ENCODE measurements at places on chromosomes 1 and 21. TPM values are rescaled to one million over a fixed set of nuclear protein-coding genes. Genes with fewer than 3 reads are reported as not detected.

Gene GPA33
- total RNA-seq, result 0.07 TPM

Gene APOBEC4
- not detected for total RNA-seq

Gene PAPPA2
- 0.07 TPM for total RNA-seq

Gene TNFAIP8L2
- 0.31 TPM for total RNA-seq

Gene GUCA2B
- not detected for total RNA-seq

Gene DNAJC28
- 0.82 TPM for total RNA-seq

GRCh38 chr1:230422221-230422981 is 3.7 kb downstream of the PGBD5 start:
- no peaks in the 10 kb centered on the region for H3K36me3 ChIP-seq
- no peak overlapping the region for H3K4me3 ChIP-seq
- H3K4me1 ChIP-seq, result no peaks in the 10 kb centered on the region
- no peak for DNase-seq
- H3K27ac ChIP-seq, result no peak overlapping the region

DNA sequence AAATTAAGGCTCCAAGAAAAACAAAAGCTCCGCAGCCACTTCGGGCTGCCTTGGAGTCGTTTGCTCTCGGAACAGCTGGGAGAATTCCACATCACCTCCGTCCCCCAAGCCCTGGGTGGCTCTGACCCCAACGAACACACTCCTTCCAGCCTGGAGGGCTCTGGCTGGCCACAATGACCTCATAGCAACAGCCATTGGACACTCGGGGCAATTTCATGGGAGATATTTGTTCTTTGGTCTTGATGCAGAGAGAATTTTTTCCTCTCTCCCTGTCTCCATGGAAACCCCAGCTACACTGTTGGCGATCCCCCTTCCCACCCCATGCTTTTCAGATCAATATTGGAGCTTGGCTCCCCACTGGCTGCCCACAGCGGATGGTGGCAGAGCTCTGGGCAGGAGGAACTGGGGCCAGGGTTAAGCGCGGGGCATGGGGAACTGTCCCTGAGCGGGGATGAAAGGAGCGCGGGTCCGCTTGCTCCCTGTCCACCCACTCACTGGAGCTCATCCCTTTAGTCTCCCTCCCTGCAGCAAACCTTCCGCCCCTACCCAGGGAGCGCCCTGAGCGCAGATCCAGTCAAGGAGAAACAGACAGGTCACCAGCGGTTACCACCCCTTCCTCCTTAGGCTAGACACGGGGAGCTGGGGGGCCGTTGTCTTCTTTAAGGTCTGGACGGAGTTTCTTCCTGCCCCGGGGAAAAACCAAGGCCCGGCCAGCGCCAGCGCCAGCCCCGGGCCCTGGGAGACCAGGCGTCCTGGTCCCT is 1.2 kb downstream of the WNT4 start:
- no peaks in the 10 kb centered on the region for H3K4me1 ChIP-seq
- no peak for DNase-seq
- H3K27me3 ChIP-seq, result peaks cover 79% of the 10 kb centered on the region
- H3K27ac ChIP-seq, result no peak overlapping the region

GRCh38 chr1:63773496-63773814 is 362 bp upstream of the ROR1 start:
- H3K27me3 ChIP-seq, result peaks cover 13% of the 10 kb centered on the region
- no peaks in the 10 kb centered on the region for H3K4me1 ChIP-seq
- H3K36me3 ChIP-seq, result no peaks in the 10 kb centered on the region

GRCh38 chr1:200968469-200969410 is 54.8 kb downstream of the KIF21B start:
- peaks cover 13% of the 10 kb centered on the region for H3K27me3 ChIP-seq
- H3K4me1 ChIP-seq, result peaks cover 18% of the 10 kb centered on the region
- H3K4me3 ChIP-seq, result no peak overlapping the region
- no peak overlapping the region for H3K27ac ChIP-seq
- H3K36me3 ChIP-seq, result no peaks in the 10 kb centered on the region

DNA sequence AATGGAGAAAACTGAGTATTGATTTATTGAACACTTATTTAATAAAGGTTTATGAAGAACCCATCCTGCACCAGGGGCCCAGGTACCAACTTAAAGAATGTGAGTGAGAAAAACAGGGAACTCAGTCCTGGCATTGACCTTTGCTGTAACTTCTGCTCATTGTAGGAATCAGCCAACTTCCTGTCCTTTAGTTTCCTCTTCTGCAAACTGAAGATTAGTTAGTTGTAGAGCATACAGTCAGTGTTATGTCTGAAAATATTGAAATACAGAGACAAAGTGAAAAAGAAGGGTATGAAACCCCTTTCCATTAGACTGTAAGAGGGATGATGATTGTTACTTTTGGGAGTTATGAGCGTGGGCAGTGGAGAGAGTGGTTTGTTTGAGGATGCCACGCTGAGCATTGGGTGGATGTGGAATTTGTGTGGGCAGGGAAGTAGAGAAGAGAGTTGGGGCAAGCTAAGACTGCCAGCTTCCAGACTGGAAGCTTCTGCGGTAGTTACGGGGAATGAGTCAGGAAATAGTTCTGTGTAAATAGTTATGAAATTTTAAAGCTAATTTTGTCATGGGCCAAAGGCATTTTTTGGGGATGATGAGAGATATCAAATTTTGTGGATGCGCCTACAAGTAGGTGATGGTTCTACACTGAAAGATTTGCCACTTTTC is 89.2 kb downstream of the GPR88 start:
- H3K27ac ChIP-seq, result no peak overlapping the region
- H3K36me3 ChIP-seq, result no peaks in the 10 kb centered on the region
- no peaks in the 10 kb centered on the region for H3K27me3 ChIP-seq
- H3K4me3 ChIP-seq, result no peak overlapping the region

GRCh38 chr1:109543283-109543987 is 3.8 kb downstream of the GPR61 start:
- no peak for DNase-seq
- H3K4me1 ChIP-seq, result peaks cover 4% of the 10 kb centered on the region
- H3K36me3 ChIP-seq, result no peaks in the 10 kb centered on the region
- H3K4me3 ChIP-seq, result no peak overlapping the region

DNA sequence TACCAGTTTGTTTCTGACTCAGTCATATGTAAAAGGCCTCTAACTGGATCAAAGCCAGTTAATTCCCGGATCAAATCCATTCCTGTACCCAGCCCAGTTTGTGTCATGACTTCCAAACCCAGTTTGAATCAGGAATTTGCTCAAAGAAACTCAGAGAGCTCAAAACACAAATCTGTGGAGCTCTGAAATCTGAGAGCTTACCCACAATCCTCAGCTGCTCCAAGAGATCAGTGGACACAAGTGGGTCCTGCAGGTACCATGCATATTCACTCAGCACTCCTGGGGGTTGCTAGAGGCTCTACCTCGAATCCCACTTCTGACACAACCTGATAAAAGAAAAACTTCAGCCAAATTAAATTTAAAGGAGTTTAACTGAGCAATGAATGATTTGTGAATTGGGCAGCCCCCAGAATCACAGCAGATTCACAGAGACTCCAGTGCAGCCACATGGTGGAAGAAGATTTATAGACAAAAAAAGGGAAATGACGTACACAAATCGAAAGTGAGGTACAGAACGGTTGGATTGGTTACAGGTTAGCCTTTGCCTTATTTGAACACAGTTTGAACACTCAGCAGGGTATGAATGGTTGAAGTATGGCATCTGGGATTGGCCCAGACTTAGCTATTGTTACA is 11.9 kb upstream of the MRPL55 start:
- no peak overlapping the region for H3K4me3 ChIP-seq
- peaks cover 3% of the 10 kb centered on the region for H3K4me1 ChIP-seq
- no peak for DNase-seq
- H3K36me3 ChIP-seq, result no peaks in the 10 kb centered on the region
- H3K27ac ChIP-seq, result no peak overlapping the region

GRCh38 chr1:29525941-29526340 is 289.6 kb downstream of the PTPRU start:
- no peak for DNase-seq
- no peak overlapping the region for H3K27ac ChIP-seq
- H3K4me1 ChIP-seq, result no peaks in the 10 kb centered on the region
- no peaks in the 10 kb centered on the region for H3K36me3 ChIP-seq

- H3K27ac ChIP-seq, result no peak overlapping the region
- H3K27me3 ChIP-seq, result no peaks in the 10 kb centered on the region
- H3K4me1 ChIP-seq, result no peaks in the 10 kb centered on the region
- H3K4me3 ChIP-seq, result no peak overlapping the region
- no peaks in the 10 kb centered on the region for H3K36me3 ChIP-seq
These were observed 141.3 kb downstream of the NRIP1 start for GRCh38 chr21:14923468-14923867.

- DNase-seq, result peak; percentile 100
- H3K4me1 ChIP-seq, result peaks cover 80% of the 10 kb centered on the region
- no peaks in the 10 kb centered on the region for H3K27me3 ChIP-seq
- H3K4me3 ChIP-seq, result peak overlapping the region; percentile 45
- peak overlapping the region; percentile 75 for H3K27ac ChIP-seq
These were observed 10.0 kb upstream of the FAAP20 start for GRCh38 chr1:2204415-2205190.

DNA sequence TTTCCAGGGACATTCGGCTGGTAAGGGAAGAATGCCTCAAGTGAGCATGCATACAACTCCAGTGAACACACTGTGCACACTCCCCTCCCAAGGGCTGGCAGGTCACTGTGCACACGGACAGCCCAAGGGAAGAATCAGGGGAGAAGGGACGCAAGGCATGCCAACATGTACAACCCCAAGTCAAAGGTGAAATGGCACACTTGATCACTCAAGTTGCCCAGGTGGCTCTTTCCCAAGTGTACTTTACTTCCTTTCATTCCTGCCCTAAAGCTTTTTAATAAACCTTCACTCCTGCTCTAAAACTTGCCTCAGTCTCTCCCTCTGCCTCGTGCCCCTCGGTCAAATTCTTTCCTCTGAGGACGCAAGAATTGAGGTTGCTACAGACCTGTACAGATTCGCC is 13.5 kb upstream of the SLC1A7 start:
- H3K4me3 ChIP-seq, result no peak overlapping the region
- DNase-seq, result no peak
- H3K27ac ChIP-seq, result no peak overlapping the region
- peaks cover 3% of the 10 kb centered on the region for H3K27me3 ChIP-seq
- no peaks in the 10 kb centered on the region for H3K36me3 ChIP-seq

GRCh38 chr1:164805399-164805798 is 246.4 kb downstream of the PBX1 start:
- H3K27me3 ChIP-seq, result no peaks in the 10 kb centered on the region
- DNase-seq, result no peak
- no peaks in the 10 kb centered on the region for H3K36me3 ChIP-seq
- no peaks in the 10 kb centered on the region for H3K4me1 ChIP-seq

DNA sequence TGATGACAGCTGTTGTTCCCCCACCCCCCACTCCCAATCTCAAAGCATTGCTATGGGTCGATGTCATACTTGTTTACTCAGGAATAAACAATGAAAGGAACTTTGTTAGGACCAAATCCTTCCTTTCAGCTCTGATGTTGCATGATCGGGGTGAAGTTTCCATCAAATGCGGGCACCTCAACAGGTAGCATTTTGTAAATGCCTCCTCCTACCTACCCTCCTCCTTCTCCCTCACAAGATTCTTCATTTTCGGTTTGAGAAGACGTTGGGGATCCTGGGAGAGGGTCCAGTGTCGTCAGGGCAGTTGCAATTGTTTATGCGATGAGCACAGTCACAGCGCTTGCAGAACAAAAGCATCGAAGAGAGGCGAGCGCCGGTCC is 758 bp upstream of the HUNK start:
- H3K27ac ChIP-seq, result no peak overlapping the region
- H3K27me3 ChIP-seq, result peaks cover 41% of the 10 kb centered on the region
- H3K4me1 ChIP-seq, result no peaks in the 10 kb centered on the region
- no peak for DNase-seq
- no peak overlapping the region for H3K4me3 ChIP-seq
- no peaks in the 10 kb centered on the region for H3K36me3 ChIP-seq

DNA sequence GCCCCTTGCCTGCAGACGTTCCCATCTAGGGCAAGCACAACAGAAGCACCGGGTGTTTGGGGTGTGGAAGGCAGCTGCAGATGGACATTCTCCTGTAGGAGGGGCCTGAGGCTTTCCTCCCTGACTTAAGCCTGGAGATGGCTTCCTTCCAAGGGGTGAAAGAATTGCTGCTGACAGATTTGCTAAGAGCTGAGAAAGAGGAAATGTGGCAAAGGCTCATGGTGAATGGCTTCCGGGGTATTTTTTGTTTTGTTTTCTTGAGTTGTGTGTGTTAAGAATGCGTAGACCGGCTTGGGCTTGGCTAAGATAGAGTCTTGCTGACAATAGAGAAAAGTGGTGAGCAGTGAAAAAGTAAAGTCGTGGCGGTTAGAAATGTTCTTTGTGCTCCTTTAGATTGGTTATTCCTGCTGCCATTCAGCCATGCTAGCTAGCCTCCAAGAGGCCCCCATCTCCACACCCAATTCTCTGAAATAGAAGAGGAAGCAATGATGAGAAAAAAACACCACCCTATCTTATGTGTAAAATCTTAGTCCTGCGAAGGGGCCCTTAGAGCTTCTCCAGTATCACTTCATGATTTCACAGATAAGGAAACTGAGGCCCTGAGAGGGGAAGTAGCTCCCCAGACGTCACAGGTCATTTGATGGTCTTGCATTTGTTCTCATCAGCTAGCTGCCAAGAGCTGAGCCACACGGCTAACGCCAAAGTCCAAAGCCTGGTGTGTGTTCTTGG is 36.9 kb downstream of the EIF2D start:
- peaks cover 41% of the 10 kb centered on the region for H3K4me1 ChIP-seq
- peak overlapping the region; percentile 80 for H3K27ac ChIP-seq
- no peaks in the 10 kb centered on the region for H3K27me3 ChIP-seq
- H3K36me3 ChIP-seq, result peaks cover 25% of the 10 kb centered on the region
- peak; percentile 79 for DNase-seq
- no peak overlapping the region for H3K4me3 ChIP-seq

- no peaks in the 10 kb centered on the region for H3K36me3 ChIP-seq
- H3K4me1 ChIP-seq, result no peaks in the 10 kb centered on the region
- no peak overlapping the region for H3K4me3 ChIP-seq
- H3K27ac ChIP-seq, result no peak overlapping the region
These were observed 11.4 kb upstream of the MRPS6 start for GRCh38 chr21:34061983-34062382.

DNA sequence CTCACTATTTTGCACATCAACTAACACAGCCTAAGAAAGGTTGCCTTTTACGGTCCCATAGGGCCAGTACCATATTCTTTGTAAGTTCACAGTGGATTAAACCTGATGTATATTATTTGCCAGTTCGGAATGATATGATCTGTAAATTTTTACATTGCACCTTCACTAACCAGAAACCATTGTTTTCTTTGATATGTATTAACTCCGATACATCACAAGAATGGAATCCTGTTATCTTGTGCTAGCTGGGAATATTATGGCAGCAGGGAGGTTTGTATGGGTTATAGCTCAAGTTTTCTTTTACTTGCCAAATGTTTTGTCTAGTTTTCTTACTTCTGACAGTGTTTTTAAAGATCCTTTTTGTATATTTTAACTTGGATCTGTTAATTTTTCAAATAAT is 51.4 kb upstream of the S1PR1 start:
- no peaks in the 10 kb centered on the region for H3K36me3 ChIP-seq
- no peaks in the 10 kb centered on the region for H3K27me3 ChIP-seq
- DNase-seq, result no peak
- no peak overlapping the region for H3K4me3 ChIP-seq

Measured in K562 (cell line).